NCI-H69 (cell line): ENCODE measurements at places on chromosomes 11 and 22.

DNA sequence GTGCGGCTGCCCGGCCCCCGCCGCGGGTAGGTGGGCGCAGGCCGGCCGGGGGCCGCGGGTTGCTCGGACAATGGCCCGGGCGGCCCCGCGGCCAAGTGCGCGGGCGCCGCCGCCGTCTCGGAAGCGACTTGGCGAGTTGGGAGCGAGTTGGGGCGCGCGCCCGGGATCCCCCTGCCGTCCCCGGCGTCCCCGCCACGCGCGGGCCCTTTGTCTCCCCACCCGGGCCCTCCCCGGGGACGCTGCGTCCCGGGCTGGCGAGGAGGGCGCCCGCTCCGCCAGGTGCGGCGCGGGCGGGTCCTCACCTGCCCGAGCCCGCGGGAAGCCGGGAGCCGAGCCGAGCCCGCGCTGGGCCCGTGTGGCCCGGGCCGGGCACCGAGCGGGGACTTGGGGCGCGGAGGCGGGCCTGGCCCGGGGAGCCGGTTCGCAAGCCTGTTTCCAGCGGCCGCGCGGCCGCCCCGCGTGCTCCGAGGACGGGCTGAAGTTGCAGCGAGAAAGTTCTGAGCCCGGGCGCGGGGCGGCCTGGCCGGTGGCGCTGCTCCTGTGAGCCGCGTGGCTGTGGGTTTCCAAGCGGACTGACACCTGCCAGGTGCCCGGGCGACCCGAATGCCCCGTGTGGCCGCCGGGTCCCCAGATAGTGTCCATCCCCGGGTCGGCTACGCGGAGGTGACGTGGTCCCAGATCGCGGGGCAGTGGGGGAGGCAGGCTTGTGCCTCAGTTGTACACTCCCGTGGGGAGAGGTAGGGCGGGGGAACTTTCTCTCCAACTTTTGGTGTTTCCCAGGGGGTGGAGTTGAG, 586 bp downstream of the LRP5 start:
- DNase-seq, result peak; percentile 66

GRCh38 chr11:59754494-59754858, 700 bp upstream of the STX3 start:
- DNase-seq, result peak; percentile 66

- no peak for DNase-seq
Measured at GRCh38 chr11:67436459-67437081, 912 bp downstream of the PTPRCAP start.

GRCh38 chr11:70608568-70609470, 210.5 kb downstream of the CTTN start:
- DNase-seq, result peak; percentile 31

DNA sequence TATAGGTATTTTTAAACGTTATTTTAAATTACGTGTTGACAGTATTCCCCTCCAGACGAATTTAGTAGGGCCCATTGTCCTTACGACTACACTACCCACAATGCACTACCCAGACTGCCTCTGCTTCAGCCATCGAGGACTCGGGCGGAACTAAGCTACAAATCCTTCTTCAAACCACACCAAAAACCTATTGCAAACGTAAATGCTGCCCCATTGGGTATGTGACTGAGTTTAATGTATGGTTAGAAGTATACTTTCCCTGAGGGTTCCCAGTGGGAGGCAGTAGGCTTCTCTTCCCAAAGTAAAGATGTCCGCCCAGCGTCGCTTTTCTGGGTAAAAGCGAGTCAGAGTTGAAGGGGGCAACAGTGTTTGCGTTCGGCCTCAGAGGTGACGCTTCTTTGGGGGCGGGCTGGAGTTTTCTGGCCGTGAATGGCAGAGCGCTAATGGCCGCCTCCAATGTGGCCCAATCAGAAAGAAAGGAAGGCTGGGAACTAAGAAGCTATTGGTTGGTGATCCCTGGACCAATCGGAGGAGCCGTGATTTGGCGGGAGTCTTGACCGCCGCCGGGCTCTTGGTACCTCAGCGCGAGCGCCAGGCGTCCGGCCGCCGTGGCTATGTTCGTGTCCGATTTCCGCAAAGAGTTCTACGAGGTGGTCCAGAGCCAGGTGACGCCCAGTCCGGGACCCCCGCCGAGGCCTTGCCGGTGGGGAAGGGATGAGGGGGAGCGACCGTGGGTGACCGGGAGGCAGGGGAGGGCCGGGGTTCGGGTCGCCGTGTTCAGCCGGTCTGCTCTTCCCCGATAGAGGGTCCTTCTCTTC, at the start of gene CDC45:
CDC45 (plus strand) TSS at position 566 of the 818 bp plus-strand sequence; CDS start at position 615, 49 bp downstream.
- DNase-seq, result peak; percentile 99

GRCh38 chr11:108916935-108917334, 252.1 kb downstream of the DDX10 start:
- DNase-seq, result no peak

GRCh38 chr11:7448201-7448600, 37.1 kb upstream of the OLFML1 start:
- no peak for DNase-seq

- DNase-seq, result peak; percentile 45
Measured at GRCh38 chr22:39215426-39216142, 29.2 kb downstream of the PDGFB start.

GRCh38 chr11:118263695-118264568, at the start of gene MPZL2:
MPZL2 (minus strand) TSS chr11:118264297; CDS start chr11:118264153, 144 bp downstream.
- DNase-seq, result peak; percentile 74

- DNase-seq, result no peak
Measured at GRCh38 chr11:65488273-65489034, 10.4 kb upstream of the MALAT1 start.

GRCh38 chr11:44556735-44557409, 8.6 kb upstream of the CD82 start:
- peak; percentile 60 for DNase-seq

DNA sequence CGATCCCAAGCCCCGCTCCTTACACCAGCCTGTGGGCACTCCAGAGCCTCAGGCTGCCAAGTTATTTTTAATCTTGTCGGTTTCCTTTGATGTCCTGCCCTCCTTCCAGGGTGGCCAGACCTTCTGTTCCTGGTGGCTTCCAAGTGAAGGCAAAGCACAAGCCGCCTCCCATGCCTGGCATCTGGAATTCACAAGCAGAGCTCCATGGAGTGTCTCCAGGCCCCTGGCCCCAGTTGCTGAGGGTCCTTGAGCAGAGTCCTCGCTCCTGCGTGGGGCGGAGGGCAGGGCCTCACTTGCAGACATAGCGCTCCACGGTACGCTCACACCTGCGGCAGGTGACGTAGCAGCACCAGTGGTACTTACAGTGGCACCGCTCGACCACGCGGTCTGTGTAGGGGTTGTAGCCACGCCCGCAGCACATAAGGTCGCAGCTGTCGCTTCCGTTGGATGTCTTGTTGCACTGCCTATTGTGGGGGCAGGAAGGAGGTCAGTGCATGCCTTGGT, 19.5 kb downstream of the WNT11 start:
- DNase-seq, result no peak

- peak; percentile 64 for DNase-seq
Measured at GRCh38 chr11:36292311-36292722, 3.1 kb upstream of the COMMD9 start.

GRCh38 chr11:123783536-123783935, 22.6 kb downstream of the OR6M1 start:
- no peak for DNase-seq

DNA sequence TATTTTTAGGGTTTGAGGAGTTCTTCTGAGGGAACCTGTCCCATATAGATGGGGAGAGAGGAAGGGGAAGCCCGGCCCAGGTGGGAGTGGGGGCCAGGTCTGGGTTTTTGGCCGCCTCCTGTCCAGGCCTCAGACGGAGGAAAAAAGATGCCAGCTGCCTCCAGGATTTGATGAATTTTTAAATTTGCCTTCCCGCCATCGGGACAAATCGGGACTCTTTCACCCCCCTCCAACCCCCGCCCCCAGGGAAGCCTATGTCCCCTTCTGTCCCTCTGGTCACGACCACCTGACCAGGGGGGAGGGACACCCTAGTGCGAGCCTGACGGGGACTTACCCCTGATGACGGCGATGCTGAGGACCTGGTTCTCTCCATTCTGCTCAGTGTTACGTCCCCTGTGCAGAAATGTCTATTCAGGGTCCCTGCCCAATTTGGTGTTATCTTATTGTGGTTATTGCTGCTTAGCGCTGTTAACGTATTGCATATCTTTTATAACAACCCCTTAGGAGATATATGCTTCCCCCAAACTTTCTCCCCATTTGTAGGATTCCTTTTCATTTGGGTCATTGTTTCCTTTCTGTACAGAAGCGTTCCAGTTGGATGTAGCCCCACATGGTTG, 115.9 kb upstream of the GRK3 start:
- DNase-seq, result peak; percentile 51

GRCh38 chr22:49517667-49518185, 309.9 kb downstream of the BRD1 start:
- DNase-seq, result no peak

GRCh38 chr11:90364527-90364926, 141.7 kb upstream of the CHORDC1 start:
- peak; percentile 18 for DNase-seq

DNA sequence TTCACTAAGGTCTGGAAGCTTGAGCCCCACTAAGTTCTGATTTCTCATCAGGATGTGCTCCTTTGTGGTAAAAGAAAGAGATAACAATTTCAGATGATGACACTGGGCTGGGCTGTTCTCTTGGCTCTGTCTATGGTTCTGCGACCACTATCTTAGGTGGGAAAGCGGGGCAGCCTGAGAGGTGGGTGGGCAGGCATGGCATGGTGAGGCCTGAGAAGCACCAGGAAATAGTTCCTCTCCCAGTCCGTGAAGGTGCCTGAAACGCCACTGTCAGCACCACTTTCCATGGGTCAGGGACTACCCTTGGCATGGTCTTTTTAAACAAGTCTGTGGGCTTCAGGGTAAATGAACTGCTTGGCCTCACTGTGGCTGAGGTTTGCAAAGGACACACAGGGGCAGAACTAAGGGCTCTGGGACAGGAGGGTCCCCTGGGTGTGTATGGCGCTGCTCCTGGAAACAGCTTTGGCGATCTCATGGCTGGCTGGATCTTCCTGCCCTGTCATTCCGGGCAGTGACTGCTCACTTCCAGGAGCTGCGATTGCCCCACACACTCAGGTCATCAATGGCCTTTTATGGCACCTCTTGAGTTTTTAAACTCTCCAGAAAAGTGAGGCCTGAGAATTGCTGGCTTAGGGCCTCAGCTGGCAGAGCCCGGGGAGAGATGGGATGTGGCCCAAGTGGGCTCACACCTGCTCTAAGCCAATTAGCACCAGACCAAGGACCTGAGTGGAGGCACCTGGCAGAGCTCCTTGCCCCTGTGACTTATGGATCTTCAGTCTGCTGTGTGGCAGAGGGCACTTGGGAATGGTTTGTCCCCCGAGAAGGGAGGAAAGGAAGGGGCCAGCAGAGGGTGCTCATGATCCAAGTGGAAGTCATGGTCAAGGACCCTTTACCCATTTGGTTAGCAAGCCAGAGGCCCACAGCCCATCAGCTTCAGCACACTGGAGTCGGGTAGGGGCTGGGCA, 55.6 kb upstream of the LYVE1 start:
- DNase-seq, result peak; percentile 37

- DNase-seq, result peak; percentile 95
Measured at GRCh38 chr22:35021161-35021560, 44.8 kb upstream of the ISX start.

- DNase-seq, result no peak
Measured at GRCh38 chr11:18277565-18278271, 11.7 kb downstream of the SAA1 start.

DNA sequence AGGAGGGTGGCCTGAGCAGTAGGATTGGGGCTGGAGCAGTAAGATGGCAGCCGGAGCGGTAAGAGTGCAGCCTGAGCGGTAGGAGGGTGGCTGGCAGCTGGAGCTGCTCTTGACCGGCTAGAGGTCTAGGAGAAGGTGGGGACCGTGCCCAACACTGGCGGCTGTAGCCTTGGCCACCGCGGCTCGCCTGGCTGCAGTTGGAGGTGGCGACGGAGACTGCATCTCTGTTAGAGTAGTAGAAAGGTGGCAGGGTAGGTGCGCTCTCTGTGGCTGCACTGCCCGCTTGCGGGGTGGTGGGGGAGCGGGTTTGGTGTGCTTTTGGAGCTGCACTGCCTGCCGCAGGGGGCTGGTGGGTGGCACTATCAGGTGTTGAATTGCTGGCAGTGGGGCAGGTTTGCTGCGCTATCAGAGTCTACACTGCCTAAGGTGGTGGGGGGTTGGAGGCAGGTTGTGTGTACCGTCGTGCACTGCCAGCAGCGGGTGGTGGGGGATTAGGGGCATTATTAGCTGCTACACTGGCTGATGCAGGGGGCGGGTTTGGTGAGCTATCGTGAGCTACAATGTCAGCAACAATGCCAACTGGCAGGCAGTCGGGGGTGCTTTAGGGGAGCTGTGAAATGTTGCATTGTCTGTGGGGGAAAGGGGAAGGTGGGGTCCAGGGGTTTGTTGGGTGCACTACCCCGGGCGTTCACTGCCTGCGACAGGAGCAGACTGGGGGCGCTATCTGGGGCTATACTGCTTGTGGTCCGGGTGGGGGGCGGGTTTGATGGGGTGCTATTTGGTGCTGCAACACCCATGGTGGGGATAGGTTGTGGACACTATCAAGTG, 4461.3 kb upstream of the OR11H1 start:
- DNase-seq, result no peak

DNA sequence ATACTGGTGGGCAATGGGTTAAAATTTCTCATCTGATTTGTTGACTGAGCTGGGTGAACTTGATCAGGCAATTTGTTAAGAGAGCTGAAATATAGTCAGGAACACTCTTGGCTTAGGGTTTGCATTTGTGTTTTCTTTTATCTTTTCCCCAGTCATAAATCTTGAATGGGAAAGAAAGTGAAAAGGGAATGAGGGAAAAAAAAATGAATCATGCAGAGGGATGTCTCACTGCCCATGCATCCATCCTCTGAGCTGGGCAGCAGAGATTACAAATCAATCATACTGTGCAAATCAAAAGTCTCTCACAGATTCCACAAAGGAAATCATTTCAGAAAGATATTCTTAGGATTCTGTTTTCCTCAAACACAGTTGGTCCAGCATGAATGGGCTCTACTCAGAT, 174.2 kb upstream of the MPPED2 start:
- no peak for DNase-seq

GRCh38 chr11:31139479-31139878, 230.1 kb downstream of the DCDC1 start:
- no peak for DNase-seq

DNA sequence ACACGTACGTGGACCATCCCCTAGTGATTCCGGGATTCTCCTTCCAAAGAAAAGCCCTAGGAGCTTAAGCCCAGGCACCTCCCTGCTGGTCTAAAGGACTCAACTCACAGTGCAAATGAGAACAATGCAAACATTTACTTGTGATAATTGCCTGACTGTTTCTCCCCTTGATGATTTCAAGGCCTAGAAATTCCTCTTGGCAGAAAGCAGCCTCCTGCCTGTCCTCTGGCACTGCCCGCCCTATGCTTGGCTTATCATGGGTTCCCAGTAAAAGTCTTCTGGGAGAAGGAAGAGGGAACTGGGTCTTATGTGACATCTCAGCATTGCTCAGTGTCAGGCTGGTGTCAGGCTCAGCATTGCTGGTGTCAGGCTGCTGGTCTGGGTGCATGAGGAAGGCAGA, 351.8 kb downstream of the SHANK2 start:
- DNase-seq, result peak; percentile 69
